ENCODE measurements at places on chromosomes 7 and 10.

GRCh38 chr10:33145451-33146188, 187.6 kb upstream of the ITGB1 start:
- DNase-seq, result no peak

DNA sequence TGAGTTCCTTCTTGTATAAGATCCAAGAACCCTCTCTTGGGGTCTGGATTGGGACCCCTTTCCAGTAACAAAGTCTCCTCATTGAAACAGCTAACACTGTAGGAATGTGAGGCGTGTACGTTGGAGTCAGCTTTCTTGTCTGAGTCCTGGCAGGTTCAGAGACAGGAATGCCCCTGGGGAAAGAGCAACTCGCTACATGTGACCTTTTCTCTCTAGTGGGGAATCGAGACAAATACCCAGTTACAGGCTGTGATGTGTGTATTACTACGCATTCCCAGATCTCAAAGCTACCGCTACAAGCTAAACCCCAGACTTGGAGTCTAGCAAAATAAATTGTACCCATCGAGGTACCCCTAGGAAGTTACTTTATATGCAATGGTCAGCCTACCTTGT, 85.6 kb upstream of the FRMD4A start:
- no peak for DNase-seq

- DNase-seq, result no peak
These were observed 4.1 kb downstream of the NHLRC2 start for GRCh38 chr10:113858541-113858940.

GRCh38 chr7:150370612-150371071, 2.0 kb downstream of the REPIN1 start:
- DNase-seq, result no peak

DNA sequence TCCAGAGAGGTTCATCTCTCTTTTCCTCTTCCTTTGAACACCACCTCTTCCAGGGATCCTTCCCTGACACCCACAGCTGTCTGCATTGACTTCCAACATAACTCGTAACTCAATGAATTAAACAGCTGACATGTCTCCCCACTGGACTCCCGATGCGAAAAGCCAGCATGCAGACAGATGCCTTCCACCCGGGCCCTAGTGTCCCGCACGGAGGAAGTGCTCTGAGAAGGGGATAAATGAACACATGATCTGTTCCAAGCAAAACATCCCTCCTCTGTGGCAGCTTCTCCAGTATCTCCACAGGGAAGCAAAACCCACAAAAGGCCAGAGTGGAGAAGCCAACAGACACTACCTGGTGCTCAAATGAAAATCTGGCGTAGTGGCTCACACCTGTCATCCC, 28.3 kb downstream of the OGDHL start:
- DNase-seq, result no peak

DNA sequence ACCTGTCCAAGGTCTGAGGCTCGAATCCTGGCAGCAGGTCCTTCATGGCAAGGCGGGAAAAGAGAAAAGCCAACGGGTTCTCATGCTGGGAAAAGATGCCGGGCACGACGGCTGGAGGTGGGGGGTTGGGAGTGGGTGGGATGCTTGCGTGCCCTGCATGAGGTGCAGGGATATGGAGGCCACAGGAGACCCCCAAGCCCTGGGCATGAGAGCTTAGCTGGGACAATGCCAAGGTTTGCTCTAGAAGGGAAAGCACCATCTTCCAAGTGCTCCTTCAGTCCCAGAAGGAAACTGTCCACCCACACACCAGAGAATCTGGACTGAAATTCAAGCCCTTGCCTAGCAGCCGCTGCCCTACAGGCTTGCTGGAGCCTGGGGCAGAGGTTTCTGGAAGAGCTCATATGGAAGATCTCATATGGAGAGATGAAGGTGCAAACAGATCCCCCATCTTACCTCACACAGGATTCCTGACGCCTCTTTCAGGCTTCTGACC, 64.3 kb downstream of the ZRANB1 start:
- no peak for DNase-seq

DNA sequence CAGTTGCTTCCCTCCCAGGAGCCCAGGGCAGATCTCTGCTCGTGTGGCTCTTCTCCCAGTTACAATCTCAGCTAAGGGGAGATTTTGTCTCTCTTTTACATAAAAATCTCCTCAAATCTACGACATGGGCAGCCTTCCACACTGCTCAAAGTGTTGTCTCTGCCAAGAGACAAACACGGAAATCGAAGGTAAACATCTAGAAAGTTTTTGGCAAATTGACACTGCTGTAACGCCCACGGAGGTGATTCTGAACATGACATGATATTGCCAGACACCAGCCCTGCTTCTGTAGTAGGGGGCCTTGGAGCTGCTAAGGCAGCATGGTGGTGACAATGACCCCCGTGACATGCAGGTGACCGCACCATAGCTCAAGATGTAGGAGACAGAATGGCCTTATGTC, 128.3 kb downstream of the CCDC3 start:
- no peak for DNase-seq

DNA sequence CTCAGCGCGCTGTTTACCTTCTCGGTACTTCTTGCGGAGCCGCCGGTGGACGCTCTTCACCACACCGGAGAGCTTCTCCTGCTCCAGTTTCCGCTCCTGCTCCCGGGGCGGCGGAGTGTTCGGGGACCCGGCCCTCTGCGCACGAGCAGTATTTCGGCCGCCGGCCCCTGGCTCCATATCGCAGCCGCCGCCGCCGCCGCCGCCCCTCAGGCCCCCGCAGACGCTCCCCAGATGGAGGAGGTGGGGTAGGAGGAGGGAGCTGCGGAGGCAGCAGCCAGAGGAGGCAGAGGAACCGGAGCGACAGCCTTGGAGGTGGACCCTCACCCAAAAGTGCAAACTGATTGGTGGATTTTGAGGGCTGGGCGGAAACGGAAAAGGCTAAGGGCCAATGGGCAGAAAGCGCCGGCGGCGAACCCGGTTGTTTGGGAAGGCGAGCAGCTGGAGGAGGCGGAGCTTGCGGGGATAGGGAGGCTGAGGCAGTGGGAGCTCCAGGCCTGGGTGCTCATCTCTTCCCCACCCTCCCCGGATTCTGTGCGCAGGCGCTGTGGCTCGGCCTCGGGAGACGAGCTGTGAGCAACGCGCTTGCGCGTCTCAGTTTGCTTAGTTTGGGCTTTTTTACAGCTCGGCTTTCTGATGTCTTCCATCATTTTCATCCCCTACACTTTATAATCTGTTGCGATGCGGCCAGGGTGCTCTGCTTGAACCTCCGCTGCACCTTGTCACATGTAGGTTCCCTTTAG, 146.9 kb downstream of the GPR85 start:
- peak; percentile 100 for DNase-seq

DNA sequence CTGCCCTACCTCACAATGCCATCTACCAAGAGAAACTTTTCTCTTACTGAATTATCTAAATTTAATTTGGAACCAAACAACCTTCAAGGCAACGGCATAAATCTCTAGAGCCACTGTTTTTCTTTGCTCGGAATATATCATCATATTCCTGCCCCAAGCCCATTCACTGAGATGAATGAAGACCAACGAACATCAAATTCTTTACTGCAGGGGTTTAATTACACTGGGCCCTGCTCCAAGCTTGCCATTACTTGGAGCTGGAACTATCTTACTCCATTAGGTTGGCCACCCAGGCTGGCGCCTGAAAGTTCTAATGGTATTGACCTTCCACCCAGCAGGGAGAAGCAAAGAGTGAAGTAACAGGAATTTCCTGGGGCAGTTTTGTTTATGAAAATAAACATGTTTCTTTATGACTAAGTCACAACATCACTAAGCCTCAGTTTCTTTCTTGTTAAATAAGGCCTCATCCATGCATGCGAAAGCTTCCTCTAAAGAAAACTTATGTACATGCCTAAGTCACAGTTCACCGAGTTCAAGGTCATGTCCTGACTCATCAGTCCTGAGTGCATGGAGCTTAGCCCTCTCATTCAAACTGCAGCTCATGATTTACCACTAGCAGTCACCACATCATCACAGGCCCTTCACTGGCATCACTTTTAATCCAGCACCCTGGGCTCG, 42.1 kb upstream of the ANAPC16 start:
- no peak for DNase-seq

DNA sequence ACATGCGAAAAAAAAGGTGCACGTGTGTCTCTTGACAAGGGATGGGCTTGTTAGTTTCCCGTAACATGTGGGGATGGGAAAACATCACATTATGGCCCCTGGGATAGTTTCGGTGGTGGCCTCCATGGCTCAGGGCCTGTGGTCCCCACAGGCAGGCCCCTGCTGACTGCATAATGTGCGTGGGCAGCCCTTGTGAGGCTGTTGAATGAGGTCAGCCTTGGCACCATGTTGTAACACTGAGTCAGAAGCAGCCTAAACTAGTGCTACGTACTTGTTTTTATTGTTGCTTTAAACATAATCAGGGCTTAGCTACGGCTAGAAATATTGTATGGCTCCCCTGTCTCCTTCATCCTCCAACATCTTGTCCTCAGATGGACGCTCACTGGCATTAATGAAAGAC, 80.6 kb downstream of the BEND7 start:
- DNase-seq, result no peak

GRCh38 chr10:101684782-101685181, 10.2 kb downstream of the FBXW4 start:
- no peak for DNase-seq

- DNase-seq, result no peak
These were observed 119.3 kb downstream of the BBS9 start for GRCh38 chr7:33248671-33249070.

GRCh38 chr7:149854611-149855360, 16.6 kb downstream of the ZNF862 start:
- peak; percentile 34 for DNase-seq

GRCh38 chr10:59336632-59337031, 25.7 kb downstream of the FAM13C start:
- no peak for DNase-seq

GRCh38 chr10:63766745-63767137, 245.5 kb downstream of the REEP3 start:
- no peak for DNase-seq

DNA sequence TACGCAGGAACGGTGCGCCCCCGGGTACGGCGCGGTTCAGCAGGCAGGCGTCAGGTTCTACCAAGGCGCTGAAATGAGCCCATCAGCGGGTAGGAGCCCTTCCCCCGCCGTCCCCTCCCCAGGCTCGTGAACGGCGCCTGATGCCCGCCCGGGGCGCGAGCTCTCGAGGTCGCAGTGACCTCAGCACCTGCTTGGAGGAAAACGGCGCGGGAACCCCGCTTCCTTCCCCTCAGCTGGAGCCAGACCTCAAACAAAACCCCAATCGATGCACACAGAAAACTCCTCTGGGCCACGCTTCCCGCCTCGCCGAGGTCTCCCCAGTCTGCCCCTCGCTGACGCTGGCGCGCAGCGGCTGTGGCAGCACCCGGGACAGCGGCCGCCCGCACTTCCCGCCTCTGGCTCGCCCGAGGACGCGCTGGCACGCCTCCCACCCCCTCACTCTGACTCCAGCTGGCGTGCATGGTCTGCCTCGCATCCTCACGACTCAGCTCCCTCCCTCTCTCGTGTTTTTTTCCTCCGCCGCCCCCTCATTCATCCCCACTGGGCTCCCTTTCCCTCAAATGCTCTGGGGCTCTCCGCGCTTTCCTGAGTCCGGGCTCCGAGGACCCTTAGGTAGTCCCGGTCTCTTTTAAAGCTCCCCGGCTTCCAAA, 514 bp upstream of the GAD2 start:
- no peak for DNase-seq

DNA sequence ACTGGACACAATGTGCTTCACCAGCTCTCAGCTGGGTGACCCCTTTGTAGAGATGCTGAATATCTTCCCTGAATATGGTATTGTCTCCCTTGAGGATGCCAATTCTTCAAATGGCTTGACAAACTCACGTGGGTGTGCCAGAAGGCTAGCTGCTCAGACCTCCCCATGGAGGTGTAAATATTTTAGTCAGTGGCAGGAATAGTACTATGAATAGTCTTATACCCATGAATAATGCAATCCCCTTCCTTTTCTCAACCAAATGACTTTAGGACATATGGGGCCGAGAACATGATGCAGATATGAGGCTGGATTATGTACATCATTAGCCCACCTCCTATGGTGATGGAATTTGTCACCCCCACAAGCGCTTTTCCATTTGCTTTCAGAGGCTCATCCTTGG, 401.8 kb downstream of the ADRA2A start:
- no peak for DNase-seq

DNA sequence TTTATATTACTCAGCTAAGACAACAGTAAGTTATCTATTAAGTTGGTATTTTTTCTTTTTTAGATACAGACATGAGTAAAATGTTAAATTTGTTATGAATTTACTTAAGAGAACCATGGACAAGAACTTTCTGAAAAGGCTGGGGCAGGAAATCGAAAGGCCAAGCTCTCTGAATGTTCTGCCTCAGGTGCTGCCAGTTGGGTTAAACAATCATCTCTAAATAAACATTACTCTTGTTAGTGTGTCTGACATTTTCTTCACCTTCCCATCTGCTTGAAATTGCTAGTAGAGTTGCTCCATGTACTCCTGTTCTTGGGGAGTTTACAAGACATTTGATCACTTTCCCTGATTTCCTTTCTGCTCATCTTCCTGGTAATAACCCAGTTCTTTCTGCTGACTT, 87.5 kb downstream of the ANKRD7 start:
- DNase-seq, result no peak

DNA sequence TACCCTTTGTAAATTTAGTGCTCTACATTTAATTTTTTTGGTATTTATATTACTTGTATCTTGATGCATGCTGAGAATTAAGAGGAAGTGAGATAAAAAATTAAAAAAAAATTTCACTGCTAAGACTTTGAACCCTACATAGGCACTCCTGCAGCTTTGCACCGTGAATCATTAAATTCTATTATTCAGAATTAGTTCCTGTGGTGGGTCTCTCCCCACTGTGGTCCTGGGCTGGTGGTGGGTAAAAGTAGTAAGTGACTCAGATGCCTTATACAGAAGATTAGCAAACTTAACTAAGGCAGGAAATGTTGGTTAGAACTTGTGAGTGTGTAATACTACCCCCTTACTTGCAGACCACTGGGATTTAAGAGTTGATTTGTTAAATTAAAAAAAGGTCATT, 72.6 kb downstream of the AP3M1 start:
- peak; percentile 38 for DNase-seq

DNA sequence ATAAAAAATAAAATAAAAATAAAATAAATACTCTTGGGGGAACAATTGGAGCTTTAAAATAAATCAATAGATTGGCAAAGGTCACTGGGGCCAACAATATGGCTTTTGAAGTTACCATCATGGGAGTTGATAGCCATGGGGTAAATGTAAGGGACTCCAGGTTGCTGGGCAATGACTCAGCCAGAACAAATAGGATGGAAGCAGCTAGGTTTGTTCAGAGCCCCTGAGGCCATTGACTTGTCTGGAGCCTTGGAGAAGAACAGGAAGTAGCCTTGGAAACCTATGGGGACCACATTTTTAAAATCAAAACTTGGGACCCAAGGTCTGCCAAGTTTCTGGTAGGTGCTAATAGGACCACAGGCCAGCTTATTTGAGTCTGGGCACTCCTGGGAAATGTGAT, 20.2 kb upstream of the FRA10AC1 start:
- DNase-seq, result no peak

DNA sequence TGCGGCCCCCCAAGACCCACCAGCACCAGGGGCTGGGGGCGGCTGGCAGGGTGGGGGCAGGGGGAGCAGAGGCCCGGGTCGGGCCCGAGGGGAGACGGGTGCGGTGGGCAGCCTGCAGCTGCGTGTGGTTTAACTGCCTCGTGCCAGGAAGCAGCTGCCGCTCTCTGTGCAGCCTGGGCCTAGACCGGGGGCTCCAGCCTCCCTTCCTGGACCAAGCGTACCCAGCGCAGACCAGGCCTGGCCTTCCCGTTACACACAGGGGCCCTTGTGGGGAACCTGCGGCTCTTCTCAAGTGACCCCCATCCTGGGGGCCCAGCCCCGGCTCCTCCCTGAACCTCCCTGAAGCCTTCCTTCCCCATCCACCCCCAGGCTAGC, 6.6 kb upstream of the INTS1 start:
- no peak for DNase-seq

GRCh38 chr7:45888185-45888992, at the start of gene IGFBP1:
TSS of gene IGFBP1 (plus strand) at chr7:45888488. CDS start at chr7:45888653, 165 bp downstream.
- DNase-seq, result no peak

GRCh38 chr10:74510594-74510993, 315.8 kb upstream of the KAT6B start:
- DNase-seq, result no peak

All from CD4-positive, alpha-beta T cell treated with Interleukin-17A for 1 hour (primary cell).